ENCODE measurements at places on chromosomes 3 and 15.

- DNase-seq = no peak
Observed at GRCh38 chr3:177714945-177715344, 517.7 kb upstream of the TBL1XR1 start.

GRCh38 chr3:35296533-35296932 is 342.8 kb upstream of the ARPP21 start:
- DNase-seq = no peak

GRCh38 chr3:198028718-198029117 is 68.7 kb downstream of the LMLN start:
- no peak for DNase-seq

DNA sequence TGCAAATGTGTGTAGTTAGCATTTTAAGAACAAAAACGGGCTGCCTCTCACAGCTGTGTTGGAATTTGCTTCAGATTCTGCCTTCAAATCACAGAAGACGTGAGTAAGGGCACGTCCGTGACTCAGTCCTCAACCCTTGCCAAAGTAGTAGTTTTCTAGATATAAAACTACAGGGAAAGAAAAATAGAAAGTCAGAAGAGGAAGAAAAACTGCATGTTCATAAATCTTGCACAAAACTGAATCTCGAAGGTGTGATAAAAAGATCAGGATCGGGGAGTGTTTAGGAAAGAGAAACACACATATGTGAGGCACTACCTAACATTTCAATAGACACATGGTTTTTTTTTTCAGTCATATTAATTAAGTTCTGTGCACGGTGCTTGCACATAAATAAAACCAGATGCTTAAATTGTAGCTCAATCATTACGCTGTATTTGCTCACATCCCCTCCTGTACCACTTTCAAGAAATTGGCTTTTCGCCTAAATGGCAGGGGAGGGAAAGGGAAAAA is 71.7 kb downstream of the P3H2 start:
- no peak for DNase-seq

DNA sequence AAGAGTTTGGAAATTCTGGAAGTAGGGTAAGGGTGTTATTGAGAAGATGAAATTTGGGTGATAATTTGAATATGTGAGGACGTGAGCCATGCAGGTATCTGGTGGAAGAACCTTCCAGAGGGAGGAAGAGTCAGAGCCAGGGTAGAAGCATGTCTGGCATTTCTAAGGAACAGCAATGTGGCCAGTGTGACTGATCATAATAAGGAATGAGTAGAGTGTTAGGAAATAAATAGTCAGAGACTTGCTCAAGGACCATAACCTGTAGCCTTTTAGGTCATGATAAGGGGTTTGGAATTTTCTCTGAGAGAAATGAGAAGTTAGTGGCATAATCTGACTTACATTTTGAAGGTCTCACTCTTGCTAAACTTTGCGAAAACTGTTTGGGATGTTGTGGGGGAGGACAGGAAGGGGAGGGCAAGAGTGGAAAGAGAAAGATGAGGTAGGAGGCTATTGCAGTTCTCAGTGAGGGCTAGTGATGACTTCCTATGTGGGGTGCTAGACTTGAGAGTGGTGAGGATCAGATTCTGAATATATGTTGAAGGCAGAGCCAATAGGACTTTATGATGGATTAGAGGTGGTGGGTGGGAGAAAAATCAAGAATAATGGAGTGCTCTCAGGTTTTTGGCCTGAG is 568.3 kb downstream of the AGBL1 start:
- no peak for DNase-seq

DNA sequence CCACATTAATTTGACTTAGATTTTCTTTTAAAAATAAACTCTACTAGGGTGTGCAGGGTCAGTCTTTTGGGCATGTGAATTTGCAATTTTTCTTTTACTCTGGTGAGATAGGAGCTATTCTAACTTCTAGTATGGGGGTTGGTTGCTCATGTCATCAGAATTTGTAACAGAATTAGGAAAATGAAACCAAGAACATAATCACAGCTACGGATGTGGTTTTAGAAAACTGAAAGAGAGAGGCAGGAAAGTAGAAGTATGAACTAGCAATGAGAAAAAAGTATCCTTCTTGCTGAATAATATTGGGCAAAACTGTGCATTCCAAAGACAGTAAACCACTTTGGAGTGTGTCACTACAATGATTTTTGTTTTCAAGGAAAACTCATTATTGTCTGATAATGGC is 43.3 kb downstream of the ADPGK start:
- no peak for DNase-seq

DNA sequence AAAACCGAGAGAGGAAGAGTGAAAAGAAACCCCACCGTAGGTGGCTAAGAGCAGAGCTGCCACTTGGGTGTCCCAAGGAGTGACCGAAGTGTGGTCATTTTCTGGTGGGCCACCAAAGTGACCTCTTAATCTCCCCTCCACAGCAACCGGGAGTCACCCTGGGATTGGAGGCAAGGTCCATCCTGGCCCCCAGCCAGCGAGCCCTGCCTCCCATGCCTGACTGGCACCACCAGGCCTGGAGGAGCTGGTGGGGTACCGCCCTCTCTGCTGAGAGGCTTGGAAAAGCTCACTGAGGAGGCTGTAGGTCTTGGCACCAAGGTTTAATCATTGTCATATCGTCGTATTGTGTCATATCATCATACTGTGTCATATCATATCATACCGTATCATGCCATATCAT is 74.0 kb upstream of the TRPM1 start:
- DNase-seq = no peak

DNA sequence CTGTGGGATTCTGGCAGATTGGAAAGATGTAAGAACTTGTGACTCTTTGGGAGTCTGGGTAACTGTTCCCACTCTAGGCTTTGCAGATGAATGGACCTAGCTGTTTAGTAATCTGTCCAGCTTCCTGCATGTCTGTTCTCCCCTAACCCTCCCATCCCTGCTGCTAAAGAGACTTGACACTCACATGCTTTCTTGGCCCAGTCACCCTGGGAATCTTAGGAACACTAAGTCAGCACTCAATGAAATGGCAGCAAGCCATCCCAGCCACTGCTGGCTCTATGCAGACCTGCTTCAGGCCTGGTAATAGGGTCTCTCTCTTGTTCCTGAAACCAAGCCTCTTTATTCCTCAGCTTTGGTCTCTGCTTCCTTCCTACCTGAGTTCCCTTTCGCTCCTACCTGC is 63.7 kb upstream of the THSD4 start:
- DNase-seq = no peak

GRCh38 chr3:188667926-188668325 is 503.8 kb upstream of the TPRG1 start:
- DNase-seq = no peak

DNA sequence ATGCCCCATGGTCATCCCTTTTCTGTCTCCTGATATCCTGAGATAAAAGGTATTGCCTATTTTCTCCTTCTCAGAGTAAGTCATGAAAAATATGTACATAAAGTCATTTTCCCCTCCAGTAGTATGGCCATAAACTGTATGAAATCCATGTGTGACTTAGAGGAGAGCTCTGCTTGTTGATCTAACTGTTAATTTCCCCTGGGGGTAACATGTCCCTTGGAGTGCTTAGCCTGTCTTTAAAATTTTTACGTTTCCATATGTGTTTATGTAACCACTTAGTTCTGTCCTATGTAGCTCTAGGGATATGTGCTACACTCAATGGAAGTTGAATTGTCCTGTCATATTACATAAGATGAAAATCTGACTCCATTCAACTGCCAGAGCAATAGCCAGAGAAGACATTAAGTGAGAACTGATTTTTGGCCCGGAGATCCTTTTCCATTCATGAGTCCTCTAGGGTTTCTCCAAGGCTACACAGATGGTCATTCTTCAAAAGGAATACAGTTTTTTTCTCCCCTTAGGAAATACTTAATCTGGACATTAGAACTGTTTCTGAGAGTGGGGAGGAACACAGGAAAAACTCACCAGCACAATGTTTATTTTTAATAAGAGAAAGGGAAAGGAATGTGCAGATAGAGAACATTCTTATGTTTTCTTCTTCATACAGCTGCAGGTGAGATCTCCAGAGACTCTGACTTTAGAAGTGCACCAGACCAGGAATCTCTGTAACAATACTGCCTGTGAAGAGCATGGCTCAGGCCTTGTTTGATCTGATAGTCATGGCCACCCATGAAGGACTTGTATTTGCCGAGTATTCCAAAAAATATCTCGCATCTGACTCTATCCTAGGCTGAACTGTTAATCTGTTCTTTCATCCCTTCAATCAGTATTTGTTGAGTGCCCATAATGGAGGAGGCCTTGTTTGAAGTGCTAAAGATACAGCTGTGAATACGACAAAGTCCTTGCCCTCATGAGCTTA is 29.8 kb upstream of the CLRN1 start:
- no peak for DNase-seq

- DNase-seq = no peak
Observed at GRCh38 chr3:137477614-137478013, 286.5 kb upstream of the SOX14 start.

DNA sequence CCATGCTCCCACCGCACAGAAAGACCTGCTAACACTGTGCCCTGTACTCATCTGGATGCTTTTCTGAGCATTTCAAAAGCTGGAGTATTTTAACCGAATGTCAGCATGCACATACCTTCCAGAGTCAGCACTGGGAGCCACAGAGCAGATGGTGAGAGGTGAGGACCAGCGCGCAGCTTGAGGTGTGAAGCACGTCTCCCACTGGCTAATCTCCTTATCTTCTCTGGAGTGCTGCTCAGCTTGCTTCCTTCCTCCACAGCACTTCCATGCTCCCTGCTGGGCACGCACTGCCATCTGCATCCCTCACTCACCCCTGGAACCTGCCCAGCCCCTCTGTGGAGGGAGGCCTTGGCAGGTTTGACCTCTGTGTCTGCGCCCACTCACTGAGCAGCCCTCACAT is at the start of gene GNB5:
TSS of gene GNB5 (minus strand) at position 186 of the 400 bp plus-strand sequence. CDS start 6,716 bp downstream, outside the sequence.
- DNase-seq = no peak

DNA sequence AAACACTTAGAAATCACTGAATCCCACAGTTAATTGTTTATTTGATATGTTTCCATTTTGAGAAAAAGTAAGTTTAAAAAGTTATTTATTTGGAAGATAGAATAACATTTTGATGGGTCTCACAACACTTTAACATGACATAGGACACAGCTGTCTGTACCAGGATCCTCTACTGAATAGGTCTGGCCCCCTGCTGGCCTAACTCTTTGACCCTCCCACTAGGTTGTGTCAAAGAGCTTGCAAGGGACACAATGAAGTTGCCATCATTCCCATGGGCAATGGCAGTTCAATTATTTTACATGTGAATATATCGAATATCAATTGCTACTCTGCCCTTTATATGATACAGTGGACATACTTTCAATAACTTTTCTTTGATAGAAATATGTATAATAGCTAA is 138.9 kb downstream of the EPHA3 start:
- no peak for DNase-seq

DNA sequence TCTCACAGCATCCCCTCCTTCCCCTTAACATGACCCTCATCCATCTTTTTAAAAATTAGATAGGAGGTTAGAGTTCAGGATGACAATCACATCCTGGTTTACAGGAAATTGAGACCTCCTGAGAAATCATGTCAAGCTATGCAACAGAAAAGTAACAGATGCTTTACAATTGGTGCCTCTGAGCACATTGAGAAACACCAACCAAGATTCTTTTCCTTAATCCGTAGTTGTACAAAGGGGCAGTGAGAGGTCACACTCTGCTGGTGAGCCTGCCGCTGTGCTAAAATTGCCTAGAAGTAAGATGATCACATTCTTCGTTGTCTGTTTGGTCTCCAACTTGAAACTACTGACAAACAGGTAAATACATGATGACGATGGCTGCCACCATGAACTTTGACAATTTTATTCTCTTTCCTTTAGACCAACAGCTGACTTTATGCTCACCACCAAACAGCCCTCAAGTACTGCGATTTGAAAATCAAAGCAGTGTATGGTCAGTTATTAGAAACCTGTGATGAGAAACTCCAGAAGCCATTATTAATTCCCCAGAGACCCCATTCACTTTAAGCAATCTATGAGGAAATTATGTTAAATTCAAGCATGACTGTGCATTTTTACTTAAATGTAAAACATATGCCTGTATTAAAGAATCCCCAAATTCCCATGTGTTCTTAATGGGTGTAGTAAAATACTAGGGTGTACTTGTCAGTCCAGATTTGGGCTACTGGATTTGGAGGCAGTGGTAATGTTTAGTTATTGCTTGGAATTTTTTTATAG is 210.7 kb upstream of the UBE2E1 start:
- no peak for DNase-seq

- no peak for DNase-seq
Observed at GRCh38 chr15:47394286-47394809, 323.0 kb upstream of the SEMA6D start.

- no peak for DNase-seq
Observed at GRCh38 chr3:67037615-67038014, 39.5 kb downstream of the KBTBD8 start.

GRCh38 chr3:37800022-37800551 is 61.6 kb upstream of the CTDSPL start:
- no peak for DNase-seq

DNA sequence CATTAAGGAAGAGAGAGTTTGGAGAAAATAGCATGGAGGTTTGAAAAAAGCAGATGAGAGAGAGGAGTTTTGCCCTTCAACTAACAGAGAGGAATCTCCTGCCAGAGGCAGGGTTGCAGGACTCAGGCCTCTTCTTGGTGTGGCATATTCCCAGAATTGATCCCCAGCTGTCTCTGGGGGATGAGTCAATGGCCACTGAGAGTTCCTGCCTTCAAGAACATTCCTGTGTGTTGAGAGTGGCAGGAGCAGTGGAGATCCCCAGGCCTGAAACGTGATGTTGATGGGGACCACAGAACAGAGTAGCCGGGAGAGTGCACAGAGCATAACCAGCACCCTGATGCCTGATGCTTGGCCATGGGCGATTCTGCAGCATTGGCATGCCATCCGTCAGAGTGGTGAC is 348.4 kb upstream of the THBS1 start:
- DNase-seq = no peak

DNA sequence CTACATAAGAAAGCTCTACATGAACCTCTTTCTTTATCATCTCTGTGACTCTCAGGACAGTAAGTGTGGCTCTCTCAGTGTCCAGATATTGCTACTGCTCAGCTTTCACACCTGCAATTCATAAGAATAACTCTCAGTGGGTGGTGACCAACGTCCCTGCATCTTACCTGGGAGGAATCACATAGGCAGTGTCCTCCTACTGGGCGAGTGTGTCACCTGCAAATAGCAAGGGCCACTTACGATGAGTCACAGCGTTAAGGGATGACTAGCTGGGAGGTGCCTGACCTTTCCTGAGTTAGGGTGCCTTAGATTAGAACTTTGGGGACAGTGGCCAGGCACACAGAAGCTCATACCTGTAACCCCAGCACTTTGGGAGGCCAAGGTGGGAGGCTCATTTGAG is 90.8 kb upstream of the C3orf80 start:
- peak; percentile 91 for DNase-seq

GRCh38 chr3:187946163-187946691 is 201.0 kb upstream of the BCL6 start:
- DNase-seq = no peak

DNA sequence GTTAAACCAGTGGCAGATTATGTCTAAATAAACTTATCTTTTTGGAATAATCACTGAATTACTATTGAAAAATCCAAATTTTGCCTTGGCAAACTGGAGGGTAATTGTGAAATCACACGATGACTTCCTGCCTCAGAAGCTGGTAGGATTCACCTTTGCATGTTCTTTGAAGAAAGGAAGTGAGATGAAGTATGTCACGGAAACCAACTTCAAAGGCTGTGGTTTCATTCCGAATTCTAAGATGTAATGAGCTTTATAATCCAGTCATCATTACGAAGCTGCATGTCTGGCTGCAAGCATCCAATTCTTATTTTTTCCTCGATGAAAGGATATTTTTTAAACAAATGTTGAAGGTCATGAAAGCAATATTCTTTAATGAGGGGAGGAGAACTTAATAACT is 15.0 kb upstream of the ZBED2 start:
- no peak for DNase-seq

GRCh38 chr15:59687836-59688235 is 1.3 kb downstream of the BNIP2 start:
- DNase-seq = no peak
